ENCODE measurements at places on chromosomes 6 and 20.

DNA sequence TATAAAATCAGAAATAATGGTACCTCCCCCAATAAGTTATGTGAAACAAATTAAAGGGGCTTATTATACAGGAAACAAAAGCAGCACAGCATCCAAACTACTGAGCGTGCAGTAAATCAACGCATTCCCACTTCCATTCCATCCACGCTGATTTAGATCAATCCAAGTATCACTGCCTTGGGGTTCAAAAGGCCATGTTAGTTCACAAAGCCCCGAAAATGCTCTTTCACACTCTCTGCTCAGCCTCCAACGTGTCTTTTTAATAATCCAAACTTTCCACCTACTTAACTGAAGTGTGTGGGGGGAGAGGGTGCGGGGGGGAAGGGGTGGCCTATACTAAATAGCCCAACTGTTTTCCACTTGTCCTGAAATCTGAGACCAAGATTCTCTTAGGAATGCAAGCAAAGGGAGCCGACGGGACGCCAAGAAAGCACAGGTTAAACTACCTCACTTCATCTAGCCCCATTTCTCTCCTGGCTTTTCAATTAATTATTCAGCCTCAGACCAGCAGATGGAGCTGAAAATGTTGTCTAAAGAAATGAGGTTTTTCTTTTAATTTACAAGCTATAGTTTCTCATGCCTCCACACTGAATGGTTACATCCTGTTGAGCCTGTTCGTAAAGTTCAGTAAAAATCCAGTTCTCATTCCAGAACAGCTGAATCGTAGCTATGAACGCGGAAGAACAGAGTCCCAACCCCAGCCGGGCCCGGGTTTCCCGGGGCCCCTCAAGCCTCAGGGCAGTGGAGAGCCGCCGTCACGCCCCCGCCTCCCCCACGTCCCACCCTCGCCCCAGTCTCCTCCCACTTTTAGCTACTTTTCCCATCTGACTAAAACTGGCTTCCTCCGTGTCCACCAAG lies 1.0 kb upstream of the NXT1 start:
- DNase-seq = peak; percentile 63

DNA sequence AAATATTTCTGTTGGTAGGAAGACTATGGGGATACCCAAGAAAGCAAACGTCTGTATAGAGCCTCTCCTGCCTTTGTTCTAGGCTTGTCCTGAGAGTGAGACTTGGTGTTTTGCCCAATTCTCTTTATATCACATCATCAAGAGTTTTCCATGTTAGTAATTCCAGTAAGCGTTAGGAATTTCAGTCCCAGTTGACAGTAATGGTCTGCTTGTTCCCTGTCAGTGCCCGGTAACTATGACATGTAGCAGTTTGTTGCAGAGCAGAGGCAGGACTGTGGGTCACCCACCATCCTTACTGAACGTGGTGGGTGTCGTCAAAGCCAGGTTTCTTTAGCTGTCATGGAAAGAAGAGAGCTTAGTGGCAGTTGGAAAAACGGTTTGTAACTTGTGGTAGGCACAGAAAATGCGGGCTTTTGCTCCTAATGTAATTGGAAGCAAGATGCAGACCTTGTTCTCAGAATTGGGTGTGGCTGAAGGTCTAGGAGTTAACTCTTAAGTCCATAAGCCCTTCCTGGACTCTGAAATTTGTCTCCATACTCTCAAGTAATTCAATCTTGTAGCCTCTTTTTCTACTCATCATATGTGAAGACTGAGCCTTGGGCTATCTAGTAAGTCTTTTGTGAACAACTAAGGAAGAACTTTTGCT lies 188.8 kb downstream of the TMEM242 start:
- DNase-seq = no peak

DNA sequence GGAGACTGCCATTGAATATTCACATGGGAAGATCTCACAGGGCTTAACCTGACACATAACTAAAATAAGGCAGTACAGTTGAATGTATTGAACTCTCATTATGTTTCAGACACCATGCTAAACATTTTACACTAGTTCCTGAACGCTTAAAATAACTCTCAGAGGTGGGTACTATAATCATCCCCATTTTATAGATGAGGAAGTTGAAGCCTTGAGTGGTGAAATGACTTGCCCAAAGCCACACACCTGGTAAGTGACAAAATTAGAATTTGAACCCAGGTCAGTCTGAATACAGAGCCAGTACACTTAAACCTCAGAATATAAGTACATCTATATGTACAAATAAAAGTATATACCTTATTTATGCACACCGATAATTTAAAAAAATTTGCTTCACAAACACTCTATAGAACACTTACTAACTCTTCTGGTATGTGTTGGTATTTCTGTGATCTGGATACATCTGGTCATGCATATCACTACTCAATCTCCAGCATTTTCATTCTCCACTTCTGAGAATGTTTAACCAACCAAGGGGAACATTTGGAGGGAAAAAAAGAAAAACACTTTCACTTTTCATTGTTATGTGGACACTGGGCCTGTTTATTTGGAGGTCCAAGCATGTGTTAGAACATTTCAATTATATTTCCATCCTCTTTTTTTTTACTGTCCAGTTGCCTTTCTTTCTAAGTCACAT lies 4.6 kb upstream of the BICRAL start:
- no peak for DNase-seq

GRCh38 chr6:89009624-89010059 lies 46.2 kb upstream of the RNGTT start:
- DNase-seq = no peak

DNA sequence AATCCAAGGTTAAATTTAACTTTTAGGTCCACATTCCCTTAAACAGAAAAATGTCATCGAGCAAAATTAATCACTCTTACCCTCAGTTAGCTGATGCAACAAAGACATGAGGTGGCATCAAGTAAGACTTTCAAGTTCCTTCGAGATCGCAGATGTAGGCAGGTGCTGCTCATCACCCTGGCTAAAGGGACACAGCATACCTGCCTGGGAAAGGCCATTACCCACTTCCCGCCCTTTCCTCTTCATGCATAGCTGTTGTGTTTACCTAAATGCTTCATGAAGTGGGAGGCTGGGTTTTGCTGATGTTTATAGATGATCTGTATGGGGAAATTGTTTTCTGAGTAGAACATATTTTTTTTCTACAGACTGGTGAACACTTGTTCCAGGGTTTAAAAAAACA lies 67.7 kb downstream of the GFRA4 start:
- no peak for DNase-seq

DNA sequence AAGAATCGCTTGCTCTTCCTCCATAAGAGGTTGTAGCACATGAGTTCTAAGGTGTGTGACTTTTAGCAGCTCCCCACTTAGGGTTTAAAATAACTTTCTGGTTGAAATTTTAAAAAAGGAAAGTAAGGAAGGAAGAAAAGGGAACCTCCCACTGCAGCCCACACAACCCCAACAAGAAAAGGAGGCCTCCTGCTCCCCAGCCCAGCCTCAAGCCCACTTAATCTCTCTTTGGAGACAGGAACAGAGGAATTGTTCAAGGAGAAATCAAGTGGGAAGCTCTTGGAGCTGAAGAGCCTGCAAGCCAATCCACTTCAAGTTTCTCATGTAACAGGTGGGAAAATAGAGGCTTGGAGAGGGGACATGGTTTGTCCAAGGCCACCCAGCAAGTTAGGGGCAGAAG lies 39.1 kb upstream of the PREX1 start:
- no peak for DNase-seq

DNA sequence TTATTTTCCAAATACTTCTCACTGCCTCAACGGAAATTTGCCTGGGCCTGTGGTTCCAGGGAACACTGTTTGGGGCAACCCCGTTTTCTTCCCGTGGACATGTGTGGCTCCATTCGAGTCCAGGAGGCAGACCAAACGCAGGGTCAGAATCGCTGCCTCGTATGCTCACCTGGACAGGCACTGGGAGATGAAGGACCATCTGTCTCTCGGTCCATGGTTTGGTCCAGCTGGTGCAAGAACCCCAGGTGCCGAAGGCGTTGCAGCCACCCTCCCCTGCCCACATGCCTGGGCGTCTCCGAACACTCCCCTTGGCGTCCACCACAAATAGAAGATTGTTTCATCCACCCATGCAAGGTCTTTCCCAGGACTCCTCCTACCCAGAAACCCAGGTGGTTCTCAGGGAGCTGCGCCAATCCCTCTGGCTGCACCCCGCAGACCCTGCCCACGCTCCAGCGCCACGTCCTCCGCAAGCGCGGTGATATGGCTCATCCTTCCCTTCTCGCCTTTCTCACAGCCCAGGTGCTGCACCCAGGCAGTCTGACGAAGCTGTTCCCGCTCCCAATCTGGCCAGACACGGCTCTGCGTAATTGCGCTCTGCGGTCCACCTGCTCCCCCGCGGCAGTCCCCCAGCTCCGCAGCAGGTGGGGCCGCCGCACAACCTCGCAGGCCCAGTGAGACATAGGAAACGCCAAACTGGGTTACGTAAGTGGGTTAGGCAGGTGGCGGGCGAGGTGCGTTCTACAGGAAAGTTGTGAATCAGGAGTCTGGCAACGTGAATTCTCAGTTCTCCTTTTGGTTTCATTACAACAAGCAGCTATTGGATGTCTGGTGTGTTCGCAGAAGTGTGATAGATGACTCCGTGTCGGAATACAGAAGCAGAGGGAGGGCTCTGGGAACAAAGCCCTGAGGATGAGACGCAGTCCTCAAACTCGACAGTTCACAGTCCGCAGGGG lies 146.2 kb upstream of the ECI2 start:
- peak; percentile 1 for DNase-seq

- DNase-seq = no peak
These were observed 113.3 kb downstream of the LY86 start for GRCh38 chr6:6701864-6702263.

DNA sequence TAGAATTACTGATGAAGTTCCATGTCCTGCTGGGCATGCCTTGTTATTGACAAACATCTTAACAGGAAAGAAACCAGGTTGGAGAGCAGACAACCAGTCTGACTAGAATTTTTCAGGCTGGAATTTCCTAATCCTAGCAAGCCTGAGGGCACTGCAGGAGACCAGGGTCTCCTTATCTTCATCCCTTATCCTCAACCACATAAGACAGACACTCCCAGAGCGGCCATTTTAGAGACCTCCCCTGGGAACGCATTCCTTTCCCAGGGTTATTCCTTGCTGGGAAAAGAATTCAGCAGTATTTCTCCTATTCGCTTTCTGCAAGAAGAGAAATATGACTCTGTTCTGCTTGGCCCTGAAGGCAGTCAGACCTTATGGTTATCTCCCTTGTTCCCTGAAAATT lies 803.7 kb downstream of the GRIK2 start:
- no peak for DNase-seq

GRCh38 chr20:57922706-57923105 lies 212.9 kb upstream of the PMEPA1 start:
- DNase-seq = no peak

DNA sequence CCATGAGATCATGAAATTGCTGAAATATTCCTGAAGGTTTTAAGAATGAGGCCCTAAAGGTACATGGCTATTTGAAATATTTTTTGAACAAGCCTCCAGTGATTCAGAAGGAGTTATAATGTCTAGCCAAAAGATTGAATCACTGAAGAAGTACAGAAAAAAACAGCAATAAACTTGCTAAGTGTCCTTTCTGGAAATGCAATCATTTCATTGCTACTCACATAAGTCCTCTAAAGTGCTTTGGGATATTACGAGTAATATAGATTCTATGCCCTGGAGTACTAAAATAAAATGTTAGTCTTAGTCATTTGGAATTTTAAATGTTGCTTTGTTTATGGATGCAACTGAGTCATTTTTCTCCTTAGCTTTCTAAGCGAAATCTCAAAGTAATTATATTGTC lies 32.7 kb downstream of the CENPW start:
- DNase-seq = no peak

DNA sequence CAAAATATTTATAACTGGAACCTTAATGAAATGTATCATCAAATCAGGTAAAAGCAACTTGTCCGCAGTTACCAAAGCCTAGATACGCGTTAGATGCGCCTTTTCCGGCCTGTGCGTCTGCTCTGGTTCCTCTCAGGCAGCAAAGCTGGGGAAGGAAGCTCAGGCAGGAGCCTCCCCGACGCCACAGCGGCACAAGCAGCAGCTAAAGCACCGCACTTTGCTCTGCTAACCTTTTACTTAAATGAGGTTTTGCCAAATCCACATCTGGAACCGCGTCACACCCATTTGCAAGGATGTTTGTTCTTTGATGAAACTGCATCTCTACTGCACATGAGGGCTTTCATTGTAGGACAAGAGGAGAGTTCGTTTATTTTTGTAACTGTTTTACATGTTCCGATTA lies 36.8 kb downstream of the THBS2 start:
- DNase-seq = no peak

DNA sequence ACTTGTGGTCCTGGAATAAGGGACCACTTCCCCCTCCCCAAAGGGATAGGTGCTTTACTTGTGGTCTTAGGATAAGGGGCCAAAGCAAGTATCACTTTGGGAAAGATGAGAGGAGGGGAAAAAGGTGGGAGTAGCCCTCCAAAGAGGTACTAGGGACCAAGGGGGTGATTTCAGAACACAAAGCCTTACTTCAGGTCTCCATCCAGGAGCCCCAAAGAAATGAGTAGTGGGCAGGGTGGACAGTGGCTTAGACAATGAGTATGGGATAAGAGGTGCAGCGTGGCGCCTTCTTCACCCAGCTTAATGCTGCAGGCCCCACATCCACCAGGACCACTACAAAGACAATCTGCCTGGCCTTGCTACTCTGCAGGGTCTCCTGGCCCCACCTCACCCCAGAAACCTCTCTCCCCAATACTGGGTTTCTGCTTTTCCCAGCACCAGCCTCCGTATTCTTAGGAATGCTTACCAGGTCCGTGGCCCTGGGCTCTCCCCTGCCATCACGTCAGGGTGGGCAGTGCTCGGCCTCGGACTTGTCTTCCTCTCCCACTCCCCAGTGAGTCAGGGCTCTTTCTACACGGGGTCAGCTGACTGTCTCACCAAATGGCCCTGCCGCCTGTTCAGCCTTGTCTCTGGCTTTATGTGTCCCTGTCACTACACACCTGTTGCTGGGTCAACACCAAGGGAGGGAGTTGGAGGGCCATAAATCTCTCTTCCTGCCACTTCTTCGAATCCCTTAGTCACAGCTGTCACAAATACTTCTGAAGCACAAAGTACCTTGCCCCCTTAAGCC lies 3.1 kb downstream of the NNAT start:
- DNase-seq = no peak

- DNase-seq = no peak
These were observed 36.1 kb downstream of the NTSR1 start for GRCh38 chr20:62744741-62745191.

DNA sequence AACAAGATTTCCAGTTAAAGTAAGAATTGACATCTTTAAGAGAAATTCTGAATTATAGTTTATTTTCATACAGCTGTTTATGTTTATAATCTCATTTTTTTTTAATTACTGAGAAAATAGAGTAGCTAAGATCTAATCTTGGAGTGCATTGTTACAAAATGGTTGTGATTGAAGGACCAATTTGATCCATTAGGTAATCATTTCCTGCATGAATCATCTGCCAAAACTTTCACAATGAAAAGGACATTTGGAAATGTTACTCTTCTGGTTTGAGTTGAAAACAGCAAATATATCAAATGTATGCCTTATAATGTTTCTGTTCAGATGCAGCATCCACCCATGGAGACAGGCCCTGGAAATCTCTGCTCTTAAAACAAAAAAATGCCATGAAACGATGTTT lies 19.0 kb downstream of the TUBB2A start:
- DNase-seq = no peak

DNA sequence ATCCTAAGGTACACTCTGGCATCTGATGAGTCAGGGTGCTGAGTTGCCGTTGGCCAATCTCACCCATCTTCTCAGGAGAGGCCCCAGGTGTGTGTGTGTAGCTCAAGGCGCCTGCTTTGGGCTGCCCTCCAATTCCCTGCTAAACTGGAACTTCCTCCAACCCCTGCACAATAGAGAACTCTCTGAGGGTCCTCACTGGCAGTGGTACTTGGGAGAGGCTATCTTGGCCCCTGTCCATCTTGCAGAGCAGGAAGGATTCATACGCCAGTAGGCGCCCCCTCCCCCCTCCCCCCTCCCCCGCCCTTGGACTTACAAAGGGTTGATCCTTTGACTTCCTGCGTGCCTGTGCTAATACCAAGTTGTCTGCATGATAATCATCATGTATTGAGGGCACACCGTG lies 173.6 kb downstream of the SASH1 start:
- no peak for DNase-seq

Data from stimulated activated CD4-positive, alpha-beta T cell treated with anti-CD3 and anti-CD28 coated beads, Interleukin-15, amount 100 ng/mL, for 1 hour (primary cell).